T-helper 17 cell (primary cell): ENCODE measurements at places on chromosomes 5 and 9. TPM values are rescaled to one million over a fixed set of nuclear protein-coding genes. Genes with fewer than 3 reads are reported as not detected.

DNA sequence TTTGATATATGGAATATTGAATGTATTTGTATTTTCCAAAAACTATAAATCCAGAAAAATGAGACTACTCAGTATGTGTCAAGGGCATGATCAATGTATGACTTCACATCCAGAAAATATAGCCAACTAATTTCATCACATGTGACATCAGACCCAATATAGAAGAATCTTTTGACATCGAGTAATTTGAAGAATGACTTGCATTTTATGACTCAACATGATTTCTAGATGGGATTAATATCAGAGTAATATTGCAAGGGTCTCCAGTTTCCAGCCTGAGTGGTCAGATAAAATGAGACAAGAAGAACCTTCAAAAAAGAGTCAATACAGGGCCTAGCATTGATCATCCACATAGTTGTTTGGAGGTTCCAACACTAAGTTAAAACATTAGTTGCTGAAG is 467.5 kb upstream of the PAPPA start:
- H3K4me1 ChIP-seq: no peaks in the 10 kb centered on the region
- no peak overlapping the region for H3K4me3 ChIP-seq
- peaks cover 7% of the 10 kb centered on the region for H3K27me3 ChIP-seq
- no peak for DNase-seq
- no peaks in the 10 kb centered on the region for H3K36me3 ChIP-seq

DNA sequence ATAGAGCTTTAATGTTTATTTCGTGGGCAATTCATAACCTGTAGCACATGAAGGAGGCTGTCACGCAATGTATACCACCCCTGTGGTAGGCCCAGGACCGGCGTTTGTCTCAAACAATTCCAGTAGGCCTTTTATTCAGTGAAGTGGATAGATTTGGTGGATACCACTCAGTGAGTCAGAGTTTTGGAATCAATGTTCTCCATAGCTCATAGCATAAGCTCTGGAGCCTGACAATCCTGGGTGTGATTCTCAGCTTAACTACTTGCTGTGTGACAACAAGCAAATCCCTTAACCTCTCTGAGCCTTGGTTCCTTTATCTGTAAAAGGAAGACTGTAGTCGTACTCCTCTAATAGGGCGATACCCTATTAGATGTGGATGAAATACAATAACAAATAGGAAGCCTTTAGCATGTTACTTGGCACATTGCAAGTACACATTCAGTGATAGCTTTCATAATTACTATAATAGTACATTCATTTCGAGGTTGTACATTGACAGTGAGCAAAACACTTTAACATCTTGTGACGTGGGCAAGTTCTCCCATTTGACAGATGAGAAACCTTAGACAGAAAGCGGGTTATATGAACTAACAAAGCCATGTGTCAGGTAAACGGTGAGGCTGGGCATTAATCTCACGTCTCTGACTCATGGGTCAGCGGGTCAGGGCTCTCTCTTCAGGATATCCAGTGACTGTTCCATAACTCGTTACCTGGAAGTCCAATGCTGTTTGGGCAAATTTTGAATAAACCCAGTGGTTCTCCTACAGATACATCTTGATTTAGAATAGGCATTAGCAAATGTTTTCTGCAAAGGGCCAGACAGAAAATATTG is 130.8 kb downstream of the C9orf152 start:
- no peak overlapping the region for H3K4me3 ChIP-seq
- no peak for DNase-seq
- H3K4me1 ChIP-seq: peaks cover 16% of the 10 kb centered on the region

DNA sequence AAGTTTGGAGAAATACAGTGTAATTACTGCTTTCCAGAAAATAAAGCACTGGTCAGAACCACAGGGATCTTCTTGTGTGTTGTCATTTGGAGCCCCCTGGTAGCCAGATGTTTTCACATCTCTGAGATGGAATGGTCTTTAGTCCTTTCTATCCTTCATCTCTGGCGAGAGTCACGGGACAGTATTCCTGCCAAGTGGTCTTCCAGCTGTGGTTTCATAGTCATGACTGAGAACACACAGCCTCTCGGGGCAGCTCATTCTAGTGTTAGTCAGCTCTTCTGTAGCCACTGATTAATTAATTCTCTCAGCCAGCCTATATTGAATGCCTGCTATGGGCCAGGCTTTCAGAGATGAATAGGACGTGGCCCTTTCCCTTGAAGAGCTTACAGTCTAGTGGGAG is 34.1 kb downstream of the HMGXB3 start:
- DNase-seq: no peak
- no peak overlapping the region for H3K4me3 ChIP-seq
- H3K36me3 ChIP-seq: peaks cover 17% of the 10 kb centered on the region

The ADGRV1 gene
- 0.44 TPM for total RNA-seq

The PTPN3 gene
- total RNA-seq: not detected
